NCI-H774 (cell line): ENCODE measurements at places on chromosomes 13 and 19.
A peak's percentile ranks its signal among the peaks of the same experiment; 100 is the strongest.

GRCh38 chr19:7595466-7596133 is at the start of gene CAMSAP3:
Gene CAMSAP3, plus strand, starts transcription at chr19:7595863. Its CDS starts 140 bp downstream, at chr19:7596003.
- peak; percentile 74 for DNase-seq

- DNase-seq, result no peak
These were observed 222.1 kb downstream of the ZIC5 start for GRCh38 chr13:99749271-99750019.

GRCh38 chr13:110339975-110340550 is 33.0 kb downstream of the COL4A2 start:
- DNase-seq, result no peak

GRCh38 chr13:106212386-106213010 is 323.0 kb downstream of the EFNB2 start:
- DNase-seq, result no peak

- no peak for DNase-seq
These were observed 136.1 kb downstream of the LACC1 start for GRCh38 chr13:44015811-44016210.

DNA sequence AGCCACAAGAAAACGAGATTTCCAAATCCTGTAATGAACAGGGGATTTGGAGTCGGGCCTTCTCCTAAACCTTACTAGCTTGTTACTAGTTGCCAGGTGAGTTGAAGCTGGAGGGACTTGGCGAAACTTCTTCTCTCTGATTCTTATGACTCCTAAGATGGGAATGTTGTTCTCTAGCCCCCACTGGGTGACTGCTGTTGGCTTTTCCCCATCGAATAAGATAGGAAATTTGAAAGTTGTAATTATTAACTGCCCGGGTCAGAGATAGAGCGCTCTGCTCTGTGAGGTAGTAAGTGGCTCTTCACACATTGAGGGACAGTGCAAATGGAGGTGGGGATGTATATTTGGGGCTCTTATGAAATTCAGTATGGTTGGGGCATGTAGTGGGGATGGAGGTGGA is 111.2 kb upstream of the MBNL2 start:
- no peak for DNase-seq

DNA sequence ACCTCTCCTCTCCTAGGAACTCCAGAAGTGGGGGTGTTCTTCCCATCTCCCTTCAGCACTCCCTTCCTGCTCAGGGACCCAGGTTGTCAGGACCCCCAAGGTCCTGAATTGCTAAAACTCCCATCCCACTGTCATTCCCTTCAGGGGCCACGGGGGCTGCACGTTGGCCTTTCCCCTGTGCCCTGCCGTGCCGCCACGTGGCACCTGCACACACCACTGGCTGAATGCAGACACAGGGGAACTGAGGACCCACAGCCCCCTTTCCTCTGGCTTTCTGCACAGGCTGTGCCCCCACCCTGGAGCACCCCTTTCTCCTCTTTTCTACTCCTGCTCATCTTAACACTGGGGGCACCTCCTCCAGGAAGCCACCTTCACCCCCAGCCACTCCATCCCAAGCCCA is 9.0 kb downstream of the SHANK1 start:
- no peak for DNase-seq

DNA sequence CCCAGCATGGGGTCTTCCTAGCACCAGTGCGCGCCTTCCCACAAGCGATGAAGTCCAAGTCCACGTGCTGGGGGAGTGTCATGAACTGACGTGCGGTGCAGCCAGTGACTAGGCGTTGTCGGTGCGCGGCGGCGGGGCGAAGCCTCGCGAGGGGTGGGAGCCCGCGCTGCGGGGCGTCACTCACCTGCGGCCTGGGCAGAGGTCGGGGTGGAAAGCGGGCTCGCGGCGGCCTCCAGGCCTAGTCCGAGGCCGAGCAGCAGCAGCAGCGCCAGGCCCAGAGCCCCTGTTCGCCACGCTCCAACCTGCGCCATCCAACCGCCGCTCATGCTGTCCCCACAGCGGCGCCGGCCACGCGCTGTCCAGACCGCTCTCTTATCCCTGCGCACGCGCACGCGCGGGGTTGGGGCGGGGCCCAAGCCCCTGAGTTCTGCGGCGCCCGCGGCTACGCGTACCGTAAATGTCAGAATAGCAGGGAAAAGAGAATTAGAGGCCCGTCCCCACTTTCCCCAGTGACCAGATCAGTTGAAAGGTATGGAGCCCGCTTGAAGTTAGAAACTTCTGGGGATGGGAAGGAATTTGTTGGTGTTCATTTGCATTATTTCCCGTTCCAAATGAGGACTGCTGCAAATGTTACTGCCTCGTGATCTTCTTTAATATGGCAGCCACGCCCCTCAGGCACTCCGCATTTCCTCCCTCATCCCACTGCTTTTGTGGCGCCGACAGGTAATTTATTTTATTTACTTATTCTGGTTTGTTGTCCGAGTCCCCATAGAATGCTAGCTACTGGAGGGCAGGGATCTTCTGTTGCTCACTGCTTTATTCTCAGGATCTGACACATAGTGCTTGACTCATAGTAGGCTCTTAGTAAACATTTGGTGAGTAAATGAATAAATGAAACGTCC is at the start of gene CD320:
TSS of gene CD320 (minus strand) at position 394 of the 902 bp plus-strand sequence. CDS start at position 326, 68 bp downstream.
- peak; percentile 90 for DNase-seq

DNA sequence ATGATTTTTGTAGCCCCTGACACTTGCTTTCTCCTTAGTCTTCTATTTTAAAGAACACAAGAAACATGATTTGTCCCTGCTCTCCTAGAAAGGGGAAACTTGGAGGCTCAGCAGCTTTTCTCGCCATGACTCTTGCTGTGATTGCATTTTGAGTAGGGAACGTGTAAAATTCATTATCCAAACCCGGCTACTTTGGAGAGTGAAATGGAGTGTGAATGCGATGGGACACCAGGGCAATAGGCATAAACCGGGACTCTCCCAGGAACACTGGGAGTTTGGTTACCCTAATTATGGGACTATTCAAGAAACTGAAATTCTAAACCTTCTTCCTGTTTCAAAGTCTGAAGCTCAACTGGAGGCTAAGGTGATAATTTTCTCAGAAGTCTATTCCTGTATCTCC is 181.7 kb upstream of the RFC3 start:
- no peak for DNase-seq

DNA sequence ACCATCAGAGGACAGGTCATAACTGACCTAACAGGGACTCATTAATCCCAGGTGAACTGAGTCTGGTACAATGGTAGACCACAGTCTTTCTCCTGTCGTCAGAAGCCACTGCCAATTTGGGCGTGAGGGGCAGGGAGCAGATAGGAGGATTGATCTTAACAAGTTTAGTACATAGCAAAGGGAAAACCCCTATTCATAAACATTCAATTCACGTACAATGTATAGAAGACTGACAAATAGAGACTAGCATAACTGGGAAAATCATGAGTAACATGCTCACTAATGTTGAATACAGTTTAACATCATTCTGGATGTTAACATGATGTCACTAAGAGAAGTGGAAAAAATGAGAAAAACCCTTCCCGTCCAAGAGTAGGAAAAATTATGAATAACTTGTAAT is 54.1 kb downstream of the SLC7A1 start:
- no peak for DNase-seq

GRCh38 chr19:5795382-5795919 is 4.5 kb upstream of the DUS3L start:
- DNase-seq, result no peak

GRCh38 chr19:44745341-44745831 is 3.1 kb upstream of the BCL3 start:
- DNase-seq, result no peak

GRCh38 chr13:67146523-67147130 is 83.5 kb downstream of the PCDH9 start:
- DNase-seq, result no peak

DNA sequence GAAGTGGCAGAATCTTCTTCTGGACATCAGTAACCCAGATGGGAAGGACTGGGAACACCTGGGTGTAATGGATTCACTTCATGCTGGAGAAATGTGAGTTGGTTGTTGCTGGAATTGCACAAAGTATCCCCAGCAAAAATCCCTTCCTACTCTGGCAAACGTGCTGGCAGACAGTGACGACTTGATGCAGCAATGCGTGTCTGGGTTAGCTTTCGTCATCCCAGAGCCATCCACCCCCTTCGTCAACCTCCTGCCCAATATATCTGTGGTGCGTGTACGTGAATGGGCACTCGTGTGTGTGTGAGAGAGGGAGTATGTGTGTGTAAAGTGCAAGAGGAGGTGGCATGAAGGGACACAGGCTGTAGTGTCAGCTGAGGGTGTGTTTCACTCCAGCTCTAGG is 70.9 kb downstream of the TM9SF2 start:
- no peak for DNase-seq

GRCh38 chr13:31011901-31012654 is 79.6 kb downstream of the TEX26 start:
- DNase-seq, result no peak

DNA sequence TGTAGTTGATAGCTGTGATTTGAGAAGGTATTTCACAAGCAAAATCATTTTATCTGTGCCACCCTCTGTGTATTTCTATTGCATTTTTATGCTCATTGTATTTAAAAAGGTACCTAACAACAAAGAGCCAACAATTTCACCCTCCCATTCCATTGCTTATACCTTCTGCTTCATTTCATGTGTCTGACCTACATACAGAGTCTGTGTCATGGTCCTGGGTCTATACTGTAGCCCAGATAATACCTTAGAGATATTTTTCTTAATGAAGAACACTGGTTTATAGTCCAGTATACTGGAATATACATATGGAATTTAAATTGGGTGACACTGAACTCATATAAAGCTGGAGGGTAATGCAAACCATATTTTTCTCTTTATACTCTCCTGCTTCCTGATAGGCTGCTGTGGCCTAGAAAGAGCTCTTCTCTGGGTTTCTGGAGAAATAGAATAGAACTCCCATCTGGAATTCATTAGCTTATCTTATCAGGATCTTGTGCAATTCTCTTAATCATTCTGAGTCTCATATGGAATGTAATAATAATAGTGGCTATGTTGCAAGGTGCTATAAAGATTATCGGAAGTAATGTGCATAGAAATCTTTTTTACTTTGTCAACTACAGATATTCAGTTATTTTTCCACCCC is 31.8 kb upstream of the SPART start:
- no peak for DNase-seq
